ENCODE measurements at places on chromosomes 6 and 20.

DNA sequence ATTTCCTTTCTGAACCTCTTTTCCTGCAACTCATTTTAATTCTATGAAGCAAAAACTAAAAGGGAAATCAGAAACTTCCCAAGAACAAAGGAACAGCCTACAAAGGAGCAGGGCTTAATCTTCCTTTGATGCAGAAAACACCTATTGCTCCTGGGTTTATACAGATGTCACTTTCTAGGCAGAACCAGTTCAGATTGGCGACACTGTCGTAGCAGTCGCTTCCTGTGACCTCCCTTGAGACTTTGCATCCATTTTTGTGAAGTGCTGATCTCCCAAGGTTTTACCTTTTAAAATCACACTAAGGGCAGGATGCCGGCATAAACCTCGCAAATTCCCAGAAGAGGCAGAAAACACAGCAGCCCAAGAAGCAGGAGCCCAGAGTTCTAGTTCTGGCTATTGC lies 40.1 kb downstream of the JAG1 start:
- DNase-seq, result no peak

DNA sequence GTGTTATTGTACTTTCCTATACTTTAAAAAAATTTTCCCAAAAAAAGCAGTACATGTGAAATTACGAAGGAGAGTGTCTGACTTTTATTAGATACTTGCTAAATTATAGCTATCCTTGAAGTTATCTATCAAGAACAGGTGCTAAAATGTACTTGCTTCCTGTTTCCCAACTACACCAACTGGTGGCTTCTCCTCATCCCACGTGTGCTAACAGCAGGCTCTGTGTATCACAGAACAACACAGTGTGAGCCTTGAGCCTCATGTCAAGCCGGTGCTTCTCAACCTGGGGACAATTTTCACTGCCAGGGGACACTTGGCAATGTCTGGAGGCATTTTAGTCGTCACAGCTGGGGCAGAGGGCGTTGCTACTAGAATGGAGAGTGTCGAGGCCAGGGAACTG lies 36.2 kb upstream of the CDYL start:
- no peak for DNase-seq

DNA sequence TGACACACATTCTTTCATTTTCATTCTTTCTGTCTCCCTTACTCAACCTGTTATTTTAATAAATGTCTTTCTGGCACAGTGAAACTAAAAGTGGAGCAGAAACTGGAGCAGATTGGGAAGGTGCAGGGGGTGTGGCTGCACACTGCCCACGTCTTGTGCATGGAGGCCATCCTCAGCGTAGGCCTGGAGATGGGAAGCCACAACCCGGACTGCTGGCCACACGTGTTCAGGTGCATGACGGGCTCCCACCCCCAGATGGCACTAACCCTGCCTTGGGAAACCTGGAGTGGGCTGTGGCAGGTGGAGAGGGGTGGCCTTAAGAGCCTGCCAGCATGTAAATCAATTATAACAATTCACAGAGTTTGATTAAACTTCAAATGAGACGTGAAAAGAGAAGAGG lies 71.4 kb upstream of the PBOV1 start:
- DNase-seq, result no peak

- no peak for DNase-seq
Measured at GRCh38 chr6:67608099-67608749, 1026.9 kb upstream of the ADGRB3 start.

- no peak for DNase-seq
Measured at GRCh38 chr6:140789466-140789865, 1343.3 kb upstream of the GJE1 start.

- DNase-seq, result no peak
Measured at GRCh38 chr6:157855325-157855724, 32.3 kb downstream of the SNX9 start.

DNA sequence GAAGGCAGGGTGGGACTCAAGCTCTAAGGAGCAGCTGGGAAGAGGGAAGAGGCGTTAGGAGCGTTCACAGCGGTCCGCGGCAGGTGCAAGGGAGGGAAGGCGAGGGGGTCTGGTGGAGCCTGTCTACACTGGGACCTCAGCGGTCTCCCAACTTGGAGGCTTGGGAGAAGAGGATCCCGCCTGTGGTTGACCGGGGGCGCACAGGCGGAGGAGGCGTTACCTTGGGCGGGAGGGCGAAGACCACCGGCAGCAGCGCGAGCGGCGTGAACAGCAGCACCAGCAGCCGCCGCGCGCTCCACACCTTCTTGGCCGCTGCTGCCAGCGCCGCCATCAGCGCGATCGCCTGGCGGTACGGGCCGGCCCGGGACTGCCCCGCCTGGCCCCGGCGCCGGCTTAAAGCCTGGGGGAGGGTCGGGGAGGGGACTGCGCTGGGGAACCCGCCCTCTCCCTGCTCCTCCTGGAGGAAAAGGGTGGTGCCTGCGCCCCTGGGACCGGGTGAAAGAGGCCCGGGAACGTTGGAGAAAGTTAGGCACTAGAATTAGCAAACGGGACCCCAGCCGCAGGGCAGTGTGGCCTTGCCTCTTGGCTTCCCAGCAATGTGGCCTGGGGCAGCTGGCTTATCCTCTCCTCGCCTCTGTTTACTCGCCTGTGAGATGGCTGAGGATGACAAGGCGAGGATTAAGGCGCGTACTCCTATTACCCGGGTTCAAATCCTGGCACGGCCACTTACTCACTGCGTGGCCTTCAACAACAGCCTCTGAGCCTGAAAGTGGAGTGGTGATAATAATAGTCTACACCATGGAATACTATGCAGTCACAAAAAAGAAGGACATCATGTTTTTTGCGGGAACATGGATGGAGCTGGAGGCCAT lies at the start of gene SLC13A3:
TSS of gene SLC13A3 (minus strand) at position 369 of the 872 bp plus-strand sequence. CDS start at position 331, 38 bp downstream.
- DNase-seq, result no peak

GRCh38 chr6:72275888-72276287 lies 346.0 kb upstream of the KCNQ5 start:
- DNase-seq, result no peak

- DNase-seq, result no peak
Measured at GRCh38 chr6:34888514-34888856, 570 bp upstream of the ANKS1A start.

DNA sequence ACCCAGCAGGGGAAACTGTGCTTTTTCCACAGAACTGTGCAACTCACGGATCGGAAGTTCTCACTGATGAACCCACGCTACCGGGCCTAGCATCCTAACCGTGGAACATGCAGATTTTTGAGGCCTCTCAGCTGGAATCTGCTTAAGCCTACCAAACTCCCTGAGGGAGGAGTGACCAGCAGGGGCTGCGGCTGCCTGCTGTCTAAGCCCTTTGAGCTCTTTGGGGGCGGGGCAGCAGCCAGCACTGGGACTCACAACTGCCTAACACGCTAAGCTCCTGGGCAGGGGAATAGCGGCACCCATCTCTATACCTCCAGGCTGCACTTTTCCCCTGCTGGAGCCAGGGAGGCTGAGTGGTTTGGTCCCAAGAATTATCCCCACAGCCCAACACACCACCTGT lies 20.4 kb upstream of the METTL24 start:
- DNase-seq, result no peak

DNA sequence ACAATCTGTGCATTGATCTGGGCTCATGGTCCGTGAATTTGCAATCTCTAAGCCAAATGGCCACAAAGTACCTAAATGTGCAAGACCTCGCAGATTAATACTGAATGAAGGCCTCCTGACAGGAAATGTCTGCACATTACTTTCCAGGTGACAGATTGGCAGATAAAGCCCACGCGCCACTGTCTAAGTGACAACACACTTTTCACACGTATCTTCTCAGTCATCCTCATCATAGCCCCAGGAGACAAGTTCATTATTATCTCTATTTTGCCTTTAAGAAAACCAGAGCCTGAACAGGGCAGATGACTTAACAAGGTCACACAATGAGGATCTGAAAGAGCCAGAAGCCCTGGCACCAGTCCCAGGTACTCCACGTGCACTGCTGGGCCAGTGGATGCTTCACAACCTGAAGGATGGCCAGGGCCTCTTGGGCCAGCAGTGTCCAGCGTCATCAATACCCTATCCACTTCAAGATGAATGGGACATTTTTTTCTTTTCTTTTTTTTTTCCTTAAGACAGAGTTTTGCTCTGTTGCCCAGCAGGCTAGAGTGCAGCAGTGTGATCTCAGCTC lies 266.3 kb downstream of the PTPRT start:
- no peak for DNase-seq

DNA sequence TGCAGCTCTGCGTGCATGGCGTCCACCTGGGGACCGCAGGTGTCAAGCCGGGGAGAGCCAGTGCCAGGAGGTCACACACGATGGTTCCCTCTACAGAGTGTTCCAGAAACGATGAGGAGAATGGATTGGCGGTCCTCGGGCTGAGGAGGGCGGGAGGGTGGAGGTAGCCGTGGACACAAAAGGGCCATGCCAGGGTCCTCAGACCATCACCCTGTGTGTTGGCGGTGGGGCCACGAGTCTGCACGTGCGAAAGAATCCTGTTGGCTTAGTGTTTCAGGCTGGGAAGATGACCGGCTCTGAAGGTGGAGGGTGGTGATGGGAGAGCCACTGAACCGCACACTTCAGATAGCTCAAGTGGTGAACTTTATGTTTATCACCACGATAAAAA lies 13.7 kb downstream of the HRH3 start:
- DNase-seq, result no peak

DNA sequence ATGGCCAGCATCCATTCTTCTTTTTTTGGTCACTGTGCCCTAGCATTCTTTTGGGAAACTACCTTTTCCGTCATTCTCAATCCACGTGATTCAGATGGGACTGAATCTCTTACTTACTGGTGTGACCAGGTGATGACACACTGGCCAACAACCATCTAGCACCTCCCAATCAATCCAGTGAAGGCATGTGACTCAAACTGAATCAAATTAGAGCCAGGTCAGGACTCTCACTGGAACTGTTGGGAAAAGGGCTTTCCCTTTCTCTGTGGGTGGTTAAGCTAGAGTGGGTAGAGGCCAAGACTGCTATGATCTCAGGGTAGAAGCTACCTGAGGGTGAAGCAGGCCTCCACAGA lies 36.2 kb upstream of the ZMYND8 start:
- DNase-seq, result no peak

GRCh38 chr20:38579921-38580320 lies 1.1 kb upstream of the ADIG start:
- no peak for DNase-seq

DNA sequence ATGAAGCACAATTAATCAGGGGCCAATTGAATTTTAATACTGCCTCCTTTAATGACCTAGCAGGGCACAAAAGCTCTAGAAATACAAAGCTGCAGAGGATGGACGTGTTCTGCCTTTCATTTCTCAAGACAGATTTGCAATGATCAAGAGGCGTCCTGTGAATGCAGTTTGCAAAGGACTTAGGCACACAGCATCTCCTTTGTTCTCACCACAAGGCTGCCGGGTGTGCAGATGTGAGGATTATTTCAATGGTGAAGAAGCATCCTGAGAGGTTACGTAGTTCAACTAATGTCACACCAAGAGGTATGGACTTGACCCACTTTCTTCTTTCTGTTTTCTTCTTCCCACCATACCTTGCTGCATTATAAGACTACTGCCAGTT lies 42.9 kb upstream of the SPTLC3 start:
- no peak for DNase-seq

DNA sequence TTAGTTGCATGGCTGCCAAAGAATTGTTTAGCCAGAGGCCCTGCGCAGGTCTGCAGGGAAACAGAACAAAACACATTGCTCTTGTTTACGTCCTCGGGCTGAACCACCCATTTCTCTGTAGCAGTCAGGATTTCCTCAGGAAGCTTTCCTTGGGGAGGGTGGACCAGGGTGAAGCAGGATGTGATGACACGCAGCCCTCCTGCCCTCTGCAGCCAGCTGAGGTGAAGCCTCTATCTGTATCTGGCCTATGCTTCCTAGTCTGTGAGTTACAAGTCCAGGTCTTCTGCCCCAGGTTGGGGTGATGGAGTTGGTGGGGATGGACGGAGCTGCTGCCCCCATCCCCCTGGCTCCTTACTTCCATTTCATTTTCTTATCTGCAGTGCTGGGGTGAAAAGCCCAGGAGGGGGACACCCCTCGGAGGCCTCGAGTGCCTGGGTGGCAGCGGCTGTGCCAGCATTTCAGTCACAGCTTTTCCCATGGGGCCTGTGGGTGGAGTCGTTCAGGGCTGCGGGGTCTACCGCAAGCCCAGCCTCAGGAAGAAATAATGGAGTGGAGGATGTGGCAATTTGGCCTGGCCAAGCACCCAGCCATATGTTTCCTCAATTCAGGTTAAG lies 24.9 kb downstream of the SASH1 start:
- DNase-seq, result no peak

GRCh38 chr6:144335914-144336313 lies 50.8 kb downstream of the UTRN start:
- no peak for DNase-seq

GRCh38 chr6:11922901-11923300 lies 89.2 kb upstream of the HIVEP1 start:
- DNase-seq, result no peak

DNA sequence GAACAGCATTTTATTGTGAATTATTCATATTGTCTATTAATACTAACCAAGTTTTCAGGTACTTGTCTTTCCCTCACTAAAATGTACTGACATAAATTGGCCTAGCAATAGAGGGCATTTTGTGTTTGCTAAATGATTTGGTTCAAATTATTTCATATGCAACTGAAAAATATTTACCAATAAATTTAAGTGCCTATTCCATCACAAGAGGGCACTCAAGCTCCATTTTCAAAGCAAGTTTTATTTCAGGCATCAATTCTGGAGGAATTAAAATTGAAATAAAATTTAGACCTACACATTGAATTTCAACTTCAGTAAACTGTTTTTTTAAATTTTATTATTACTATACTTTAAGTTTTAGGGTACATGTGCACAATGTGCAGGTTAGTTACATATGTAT lies 114.3 kb upstream of the SYNCRIP start:
- no peak for DNase-seq

- no peak for DNase-seq
Measured at GRCh38 chr6:14240411-14241166, 123.0 kb downstream of the CD83 start.

DNA sequence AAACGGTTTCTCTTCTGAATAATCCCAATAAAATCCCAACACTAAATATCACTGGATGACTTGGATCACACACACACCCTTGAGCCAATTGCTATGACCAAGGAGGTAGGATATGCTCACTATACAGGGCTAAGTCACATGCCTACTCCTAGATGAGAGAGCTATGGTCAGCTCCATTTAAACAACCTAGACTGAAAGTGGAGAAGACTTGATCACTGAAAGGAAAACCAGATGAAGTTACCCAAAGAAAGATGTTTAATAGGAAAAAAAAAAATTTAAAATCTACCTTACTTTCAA lies 18.9 kb upstream of the COL19A1 start:
- no peak for DNase-seq

- DNase-seq, result no peak
Measured at GRCh38 chr6:1527073-1527457, 82.7 kb upstream of the FOXC1 start.

GRCh38 chr6:34352305-34352937 lies 40.0 kb downstream of the NUDT3 start:
- no peak for DNase-seq

DNA sequence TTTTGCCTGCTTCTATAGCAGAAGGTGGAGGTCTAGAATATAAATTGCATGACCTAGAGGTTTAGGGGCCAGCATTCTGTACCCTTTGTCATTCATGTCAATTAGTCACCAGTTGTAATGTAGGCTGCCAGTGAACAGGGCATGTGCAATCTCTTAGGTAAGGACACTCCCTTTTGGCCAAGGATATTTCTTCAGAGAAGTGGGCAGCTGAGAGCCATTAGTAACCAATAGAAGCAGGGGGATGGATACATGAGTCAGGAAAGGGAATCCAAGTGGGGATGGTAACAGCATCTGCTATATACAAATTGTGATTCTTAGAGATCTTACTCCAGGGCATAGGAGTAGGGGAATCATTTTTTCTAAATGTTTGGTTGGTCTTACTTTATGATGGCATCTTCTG lies 494.2 kb upstream of the JAG1 start:
- DNase-seq, result no peak

GRCh38 chr6:125789167-125789566 lies 1.6 kb upstream of the NCOA7 start:
- DNase-seq, result no peak

Data from renal cortex interstitium (tissue), 15 donors.